Gastrocnemius medialis (tissue), 4 donors: ENCODE measurements at places on chromosomes 13 and 19. TPM values are rescaled to one million over a fixed set of nuclear protein-coding genes. Genes with fewer than 3 reads are reported as not detected.

DNA sequence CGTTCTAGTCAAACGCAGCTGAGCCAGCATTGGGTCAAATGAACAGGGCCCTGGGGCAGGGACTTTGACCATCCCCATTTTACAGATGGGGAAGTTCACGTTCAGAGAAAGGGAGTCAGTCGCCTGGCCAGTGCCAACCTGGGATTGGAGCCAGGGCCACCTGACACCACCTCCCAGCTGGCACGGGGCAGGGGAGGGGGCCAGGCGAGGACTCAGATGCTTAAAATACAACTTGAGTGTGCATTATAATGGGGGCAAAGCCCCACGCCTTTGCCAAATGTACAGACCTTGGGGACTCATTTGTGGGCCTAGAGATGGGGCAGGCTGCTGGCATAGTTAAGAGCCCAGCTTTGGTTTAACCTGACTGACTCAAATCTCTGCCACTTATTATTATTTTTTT, 14.6 kb downstream of the PRR12 start:
- DNase-seq: peak; percentile 79
- H3K27ac ChIP-seq: peak overlapping the region; percentile 67
- peaks cover 9% of the 10 kb centered on the region for H3K4me1 ChIP-seq
- no peak overlapping the region for H3K4me3 ChIP-seq

DNA sequence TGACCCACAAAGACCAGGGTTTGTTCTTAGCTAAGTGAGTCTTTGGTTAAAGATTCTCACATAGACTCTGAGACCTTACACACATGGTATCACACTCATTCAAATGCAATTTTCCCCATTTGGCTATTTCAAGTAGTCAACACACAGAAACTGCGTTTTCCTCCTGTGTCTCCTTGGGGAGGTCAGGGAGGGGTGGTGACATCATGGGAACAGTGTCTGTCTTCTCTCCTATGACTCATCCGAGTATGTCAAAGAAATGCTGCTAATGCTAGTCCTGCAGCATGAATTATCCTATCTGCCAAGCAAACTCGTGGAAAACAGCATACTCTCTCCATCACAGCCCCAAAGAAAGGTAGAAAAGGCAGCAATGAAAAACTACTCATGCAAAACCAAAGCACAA, 100.2 kb downstream of the ENOX1 start:
- peak; percentile 38 for DNase-seq
- H3K4me3 ChIP-seq: no peak overlapping the region
- peaks cover 4% of the 10 kb centered on the region for H3K4me1 ChIP-seq
- H3K27ac ChIP-seq: peak overlapping the region; percentile 24
- H3K27me3 ChIP-seq: no peaks in the 10 kb centered on the region

GRCh38 chr13:96575423-96576320, 418.6 kb downstream of the OXGR1 start:
- no peak overlapping the region for H3K4me3 ChIP-seq
- H3K27me3 ChIP-seq: no peaks in the 10 kb centered on the region
- no peaks in the 10 kb centered on the region for H3K4me1 ChIP-seq
- no peak overlapping the region for H3K27ac ChIP-seq
- H3K36me3 ChIP-seq: no peaks in the 10 kb centered on the region

- H3K27ac ChIP-seq: no peak overlapping the region
- H3K4me3 ChIP-seq: no peak overlapping the region
- no peak for DNase-seq
- H3K36me3 ChIP-seq: no peaks in the 10 kb centered on the region
- no peaks in the 10 kb centered on the region for H3K27me3 ChIP-seq
- H3K4me1 ChIP-seq: no peaks in the 10 kb centered on the region
These were observed 122.3 kb downstream of the PCCA start for GRCh38 chr13:100211016-100211710.

- H3K27me3 ChIP-seq: no peaks in the 10 kb centered on the region
- H3K36me3 ChIP-seq: no peaks in the 10 kb centered on the region
- H3K4me1 ChIP-seq: no peaks in the 10 kb centered on the region
- H3K27ac ChIP-seq: no peak overlapping the region
- DNase-seq: no peak
- H3K4me3 ChIP-seq: no peak overlapping the region
These were observed 42.0 kb downstream of the LNX2 start for GRCh38 chr13:27578121-27579030.

The POU2F2 gene
- 1.6 TPM for total RNA-seq

DNA sequence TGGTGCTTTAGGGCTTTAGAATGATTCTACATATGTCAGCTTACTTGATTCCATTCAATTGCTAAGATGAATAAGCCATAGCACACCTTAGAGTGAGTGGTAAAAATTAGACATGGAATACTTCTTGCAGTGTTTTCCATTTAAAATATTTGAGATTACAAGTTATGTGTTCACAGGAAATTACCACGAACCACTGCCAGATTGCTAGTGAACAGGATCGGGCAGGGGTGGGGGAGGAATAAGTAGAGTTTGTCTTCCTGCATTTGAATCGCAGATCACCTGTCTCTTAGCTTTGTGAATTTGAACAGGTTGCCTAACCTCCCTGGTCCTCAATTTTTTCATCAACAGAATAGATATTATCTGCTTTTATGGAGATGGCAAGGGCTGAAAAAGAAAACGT, 124.6 kb downstream of the GGACT start:
- peaks cover 4% of the 10 kb centered on the region for H3K4me1 ChIP-seq
- H3K36me3 ChIP-seq: no peaks in the 10 kb centered on the region
- H3K27ac ChIP-seq: no peak overlapping the region
- H3K4me3 ChIP-seq: no peak overlapping the region

DNA sequence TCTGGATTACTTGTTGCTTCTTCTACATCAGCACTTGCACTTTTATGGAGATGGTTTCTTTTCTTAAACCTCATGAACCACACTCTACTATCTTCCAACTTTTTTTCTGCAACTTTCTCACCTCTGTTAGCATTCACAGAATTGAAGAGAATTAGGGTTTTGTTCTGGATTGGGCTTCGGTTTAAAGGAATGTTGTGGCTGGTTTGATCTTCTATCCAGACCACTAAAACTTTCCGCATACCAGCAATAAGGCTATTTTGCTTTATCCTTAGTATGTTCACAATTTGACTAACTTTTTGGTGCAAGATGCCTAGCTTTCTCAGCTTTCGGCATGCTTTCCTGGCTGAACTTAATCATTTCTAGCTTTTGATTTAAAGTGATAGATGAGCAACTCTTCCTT, 666.7 kb upstream of the MIR17HG start:
- DNase-seq: no peak
- H3K27ac ChIP-seq: no peak overlapping the region
- no peaks in the 10 kb centered on the region for H3K4me1 ChIP-seq
- H3K27me3 ChIP-seq: no peaks in the 10 kb centered on the region
- H3K36me3 ChIP-seq: no peaks in the 10 kb centered on the region
- no peak overlapping the region for H3K4me3 ChIP-seq

DNA sequence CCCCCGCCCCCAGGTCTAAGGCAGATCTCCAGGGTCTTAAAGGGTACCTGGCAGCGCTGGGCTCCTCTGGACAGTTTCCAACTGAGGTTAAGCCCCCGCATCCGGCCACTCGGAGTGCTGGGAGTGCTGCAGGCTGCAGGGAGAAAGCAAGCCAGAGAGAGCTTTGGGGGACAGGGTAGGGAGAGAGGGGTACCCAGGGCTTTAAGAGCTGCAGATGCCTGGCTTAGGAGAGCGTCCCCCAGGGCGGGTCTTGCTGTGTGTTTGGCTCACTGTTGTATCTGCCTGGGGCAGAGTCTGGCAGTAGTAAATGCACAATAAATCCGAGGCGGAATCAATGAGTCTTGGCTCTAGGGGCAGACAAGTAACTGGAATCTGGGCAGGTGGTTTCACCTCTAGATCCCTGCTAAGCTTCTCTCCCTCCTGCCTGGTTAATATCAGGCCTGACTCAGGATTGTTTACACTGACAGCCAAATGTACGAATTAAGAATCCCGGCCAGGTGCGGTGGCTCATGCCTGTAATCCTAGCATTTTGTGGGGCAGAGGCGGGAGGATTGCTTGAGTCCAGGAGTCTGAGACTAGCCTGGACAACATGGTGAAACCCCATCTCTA, 798 bp upstream of the COX6B2 start:
- H3K27me3 ChIP-seq: peaks cover 42% of the 10 kb centered on the region
- H3K4me1 ChIP-seq: peaks cover 15% of the 10 kb centered on the region
- DNase-seq: no peak
- H3K4me3 ChIP-seq: no peak overlapping the region
- no peak overlapping the region for H3K27ac ChIP-seq

GRCh38 chr19:12932392-12933286, 872 bp downstream of the FARSA start:
- peak overlapping the region; percentile 95 for H3K27ac ChIP-seq
- H3K4me3 ChIP-seq: peak overlapping the region; percentile 99
- no peaks in the 10 kb centered on the region for H3K27me3 ChIP-seq
- no peak for DNase-seq
- H3K36me3 ChIP-seq: peaks cover 29% of the 10 kb centered on the region

DNA sequence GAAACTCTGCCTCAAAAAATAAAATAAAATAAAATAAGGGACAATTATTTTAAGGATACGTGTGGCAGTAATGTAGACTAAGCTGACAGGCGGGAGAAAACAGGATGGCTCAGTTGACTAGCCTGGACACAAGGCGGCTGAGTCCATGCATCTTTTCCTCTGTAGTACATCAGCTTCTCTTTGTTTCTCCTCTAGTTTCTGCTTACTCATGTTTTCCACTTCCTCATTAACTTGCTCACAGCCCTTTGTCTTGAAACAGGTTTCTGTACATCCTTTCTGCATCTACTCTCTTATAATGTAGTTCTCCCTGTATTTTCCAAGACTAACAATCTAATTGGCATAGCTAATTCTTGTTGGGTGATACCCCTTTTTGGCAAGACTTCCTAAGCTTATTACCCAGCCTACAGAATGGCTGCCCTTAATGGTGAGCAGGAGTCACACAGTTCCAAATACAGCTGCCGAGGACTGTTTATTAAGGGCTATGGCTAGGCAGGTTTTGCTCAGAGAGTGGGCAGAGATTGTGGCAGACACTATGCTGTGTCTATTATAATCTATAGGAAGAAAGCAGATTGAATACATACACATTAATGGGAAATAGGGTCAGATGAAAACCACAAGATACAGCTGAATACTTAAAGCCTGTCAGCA, 58.7 kb upstream of the KLF5 start:
- no peaks in the 10 kb centered on the region for H3K27me3 ChIP-seq
- DNase-seq: no peak
- no peak overlapping the region for H3K4me3 ChIP-seq
- no peaks in the 10 kb centered on the region for H3K4me1 ChIP-seq

DNA sequence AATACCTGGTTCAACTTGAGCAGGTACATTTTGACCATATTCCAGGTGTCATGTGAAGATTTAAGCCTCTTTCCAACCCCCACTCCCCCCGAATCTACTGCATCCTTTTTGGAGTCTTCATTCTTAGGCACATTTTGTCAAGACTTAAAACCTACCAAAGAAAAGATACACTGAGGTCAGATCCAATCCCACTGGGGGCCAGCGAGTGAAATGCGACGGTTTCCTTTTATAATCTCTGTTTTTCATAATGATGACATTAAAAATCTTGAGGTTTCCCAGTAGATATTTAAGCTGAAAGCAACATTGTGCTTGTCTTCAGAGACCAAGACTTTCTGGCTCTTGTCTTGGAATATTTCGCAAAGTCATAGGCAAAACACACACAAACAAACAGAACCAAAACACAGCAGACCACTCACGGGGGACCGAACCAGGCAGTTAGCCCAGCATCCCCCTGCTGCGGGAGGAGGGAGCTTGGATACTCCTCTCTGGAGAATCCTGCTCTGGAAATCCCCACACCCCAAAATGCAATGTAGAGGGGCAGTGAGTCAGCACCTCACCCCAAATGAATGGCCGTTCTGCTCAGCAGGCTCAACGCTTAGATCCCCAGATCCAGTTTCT, 506 bp upstream of the GAS6 start:
- DNase-seq: no peak
- H3K36me3 ChIP-seq: no peaks in the 10 kb centered on the region
- peaks cover 22% of the 10 kb centered on the region for H3K4me1 ChIP-seq

DNA sequence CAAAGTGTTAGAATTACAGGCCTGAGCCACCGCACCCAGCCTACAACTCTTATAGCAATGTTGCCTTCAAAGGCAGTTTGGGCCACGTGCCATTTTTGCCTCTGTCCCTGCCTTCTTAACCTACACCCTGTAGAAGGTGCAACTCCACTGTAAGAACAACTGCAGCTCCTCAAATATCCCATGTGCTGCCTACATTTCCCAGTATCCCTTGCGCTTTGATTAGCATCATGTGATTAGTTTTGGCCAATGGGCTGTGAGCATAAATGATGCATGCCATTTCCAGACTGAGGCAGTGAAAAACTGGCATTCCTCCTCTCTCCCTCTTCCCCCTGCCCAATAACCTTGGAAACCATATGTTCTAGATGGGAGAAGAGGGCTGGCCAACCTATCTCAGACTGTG, 75.2 kb upstream of the MRI1 start:
- no peak overlapping the region for H3K27ac ChIP-seq
- no peaks in the 10 kb centered on the region for H3K27me3 ChIP-seq
- H3K36me3 ChIP-seq: no peaks in the 10 kb centered on the region
- no peaks in the 10 kb centered on the region for H3K4me1 ChIP-seq
- no peak for DNase-seq
- no peak overlapping the region for H3K4me3 ChIP-seq
